Smooth muscle cell of the brain vasculature (primary cell): ENCODE measurements at places on chromosomes 4 and X.

DNA sequence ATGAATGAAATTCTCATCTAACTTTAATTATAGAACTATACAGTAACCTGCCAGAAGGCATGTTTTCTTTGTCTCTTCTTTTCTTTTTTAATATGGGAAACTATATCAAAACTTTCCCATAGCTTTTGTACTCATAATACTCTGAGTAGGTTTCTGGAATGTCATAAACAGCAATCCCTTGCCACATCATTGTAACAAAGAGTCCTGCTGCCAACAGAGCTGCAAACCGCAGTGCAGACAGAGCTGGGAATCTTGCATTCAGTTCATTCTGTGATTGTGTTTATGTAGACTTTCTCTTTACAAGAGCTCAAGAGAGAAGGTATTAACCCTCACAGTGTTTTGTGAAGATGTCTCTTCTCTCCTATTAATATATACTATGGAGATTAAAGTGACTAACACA, 304.4 kb upstream of the SLIT2 start:
- DNase-seq = no peak

DNA sequence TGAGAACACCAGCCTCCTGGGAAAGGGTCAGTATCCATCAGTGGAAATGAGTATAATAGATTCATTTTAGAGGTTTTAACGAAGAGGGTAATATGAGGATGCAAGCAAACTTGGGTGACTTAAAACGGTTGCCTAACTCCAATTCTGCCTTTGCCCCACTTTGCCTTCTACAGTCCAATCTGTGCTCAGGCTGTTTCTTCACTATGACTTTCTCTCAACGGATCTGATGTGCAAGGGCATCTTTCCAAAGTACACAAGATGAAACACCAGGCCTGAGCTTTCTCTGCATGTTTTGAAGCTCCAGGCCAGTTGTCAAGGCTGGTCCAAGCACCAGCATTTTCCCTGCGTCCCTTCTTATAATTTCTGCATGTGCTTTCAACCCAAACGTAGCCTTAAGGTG, 68.0 kb upstream of the TMEM164 start:
- peak; percentile 1 for DNase-seq

- DNase-seq = no peak
These were observed 314.5 kb upstream of the RASGEF1B start for GRCh38 chr4:81786063-81786763.

DNA sequence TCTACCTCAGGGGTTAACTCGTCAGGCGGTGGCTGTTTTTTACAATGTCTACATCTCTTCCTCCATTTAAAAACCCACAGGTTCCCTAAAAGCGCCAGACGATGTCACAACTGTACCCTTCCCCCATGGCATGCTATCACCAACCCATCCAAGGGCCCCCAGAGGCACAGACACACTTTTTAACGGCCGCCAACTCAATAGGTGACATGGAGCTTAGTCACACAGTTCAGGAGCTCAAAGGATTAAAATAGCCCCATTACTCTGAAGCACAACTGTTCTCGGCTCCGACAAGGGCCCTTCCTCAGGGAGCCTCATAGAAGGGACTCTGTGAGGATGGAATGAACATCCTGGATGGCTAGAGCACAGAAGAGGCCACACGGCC, 12.4 kb downstream of the SH3KBP1 start:
- DNase-seq = no peak

DNA sequence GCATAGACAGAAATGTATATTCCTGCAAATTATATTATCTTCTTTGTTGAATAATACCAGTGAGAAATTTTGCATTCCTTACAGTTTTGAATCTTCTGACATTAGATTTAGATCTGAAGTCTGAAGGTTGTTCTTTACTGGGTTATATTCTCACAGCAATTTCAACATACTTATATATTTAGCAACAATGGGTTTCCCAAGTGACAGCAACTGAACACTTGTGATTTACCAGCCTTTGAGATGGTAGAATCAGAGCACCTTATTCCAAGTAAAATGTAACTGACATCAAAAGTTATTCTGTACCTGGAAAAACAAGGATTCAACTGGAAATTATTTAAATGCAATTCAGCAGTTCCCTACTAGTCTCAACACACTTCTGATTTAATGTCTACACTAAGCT, 66.0 kb downstream of the RELL1 start:
- DNase-seq = no peak

DNA sequence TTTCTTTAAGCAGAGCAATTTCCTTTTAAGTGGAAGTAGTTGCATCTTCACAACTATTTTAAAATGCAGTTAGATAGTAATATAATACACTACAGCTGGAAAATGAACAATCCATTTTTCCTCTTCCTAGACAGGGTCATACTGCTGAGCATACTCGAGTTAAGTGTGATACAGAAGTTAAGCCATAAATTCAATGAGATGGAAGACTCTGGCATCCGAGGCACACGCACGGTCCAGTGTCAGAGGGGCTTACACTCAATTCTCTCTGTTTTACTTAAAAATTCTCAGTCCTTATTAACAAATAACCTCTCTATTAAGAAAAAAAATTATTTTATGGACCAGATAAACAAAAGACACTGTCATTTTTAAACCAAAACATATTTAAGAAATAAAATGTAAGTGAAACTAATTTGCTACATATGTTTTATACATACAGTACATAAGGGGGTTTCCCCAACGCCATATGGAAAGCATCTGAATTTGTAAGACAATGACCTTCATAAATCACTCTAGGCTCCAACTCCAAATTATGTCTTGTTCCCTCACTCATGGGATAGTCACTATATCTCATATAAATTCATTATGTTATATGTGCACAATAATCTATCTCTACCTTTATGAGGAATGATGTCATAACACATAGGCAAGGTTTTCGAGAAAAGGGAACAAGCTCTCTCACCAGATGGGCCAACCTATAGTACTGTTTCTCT, 315.3 kb downstream of the PAPSS1 start:
- DNase-seq = no peak

DNA sequence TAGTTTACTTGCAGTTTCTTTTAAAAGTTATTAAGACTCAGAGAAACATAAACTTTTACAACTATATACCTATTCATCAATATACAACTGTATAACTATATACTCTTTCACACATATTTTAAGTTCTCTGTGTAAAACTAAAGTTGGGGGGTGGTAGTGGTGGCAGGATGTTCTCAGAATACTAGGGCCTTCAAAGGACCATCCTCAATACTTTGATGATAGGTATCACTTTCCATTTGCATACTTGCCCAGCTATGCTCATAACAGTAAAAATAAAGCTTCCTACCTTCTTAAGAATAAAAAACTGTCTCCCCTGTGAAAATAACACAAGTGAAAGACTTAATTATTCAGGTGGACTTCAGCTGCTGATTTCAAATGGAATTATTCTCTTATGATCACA, 2.9 kb upstream of the GALNT7 start:
- no peak for DNase-seq

DNA sequence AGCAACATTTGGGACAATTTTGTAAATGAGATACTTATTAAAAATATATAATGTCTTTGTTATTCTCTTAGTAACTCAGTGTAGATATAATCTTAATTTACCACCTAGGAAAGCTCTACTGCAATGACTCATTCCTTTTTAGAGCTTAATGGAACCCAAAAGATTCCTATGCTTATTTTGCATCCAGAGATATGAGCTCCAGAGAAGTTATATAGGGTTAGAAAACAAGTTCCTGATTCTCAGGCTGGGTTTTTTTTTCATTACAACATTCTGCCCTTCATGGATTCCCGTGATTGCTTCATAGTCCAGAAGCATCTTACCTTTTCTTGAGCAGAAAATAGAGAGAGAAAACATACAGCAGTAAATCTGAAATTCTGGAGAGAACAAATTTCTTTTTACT, 57.9 kb upstream of the CXCL8 start:
- DNase-seq = no peak

DNA sequence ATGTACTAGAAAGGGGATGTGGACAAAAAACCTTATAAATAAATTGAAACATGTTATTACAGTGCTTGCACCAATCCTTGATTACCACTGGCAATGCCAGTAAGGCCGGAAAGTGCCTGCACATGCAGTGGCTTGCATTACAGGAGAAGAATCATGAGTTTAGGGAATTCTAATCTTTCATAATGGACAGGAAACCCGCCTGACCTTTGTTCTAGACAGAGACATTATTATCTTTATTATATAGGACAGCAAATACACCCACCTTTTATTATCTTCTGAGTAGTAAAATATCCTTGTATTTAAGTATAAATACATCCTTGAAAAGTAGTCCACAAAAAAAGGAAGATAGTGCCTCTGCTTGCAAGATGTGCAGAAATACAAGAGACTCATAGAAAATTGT, 379.9 kb upstream of the LCORL start:
- DNase-seq = no peak

DNA sequence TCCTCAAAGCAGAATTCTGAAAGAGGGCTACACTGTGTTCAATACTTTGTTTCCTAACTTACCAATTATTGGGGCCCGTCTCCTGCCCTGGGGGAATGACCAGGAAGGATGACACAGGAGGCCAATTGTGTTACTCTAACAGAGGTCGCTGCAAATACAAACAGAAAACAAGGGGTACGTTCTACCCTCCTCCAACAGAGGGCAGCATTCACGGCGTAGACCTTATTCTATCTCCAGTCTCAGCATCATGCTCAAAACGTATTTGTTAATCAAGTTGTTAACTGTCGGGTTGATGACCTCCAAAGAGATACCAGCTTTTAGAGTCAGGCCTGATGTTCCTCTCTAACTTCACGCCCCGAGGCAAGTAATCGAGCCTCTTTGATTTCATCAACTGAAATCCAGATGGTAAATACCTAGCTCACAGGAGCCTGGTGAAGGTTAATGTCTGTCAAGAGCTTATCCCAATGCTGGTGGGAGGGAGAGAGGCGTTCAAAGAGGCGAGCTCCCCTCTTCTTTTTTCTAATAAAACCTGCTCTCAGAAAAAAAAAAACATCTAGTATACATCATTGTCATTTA, 181.0 kb upstream of the KCNIP4 start:
- DNase-seq = peak; percentile 0

DNA sequence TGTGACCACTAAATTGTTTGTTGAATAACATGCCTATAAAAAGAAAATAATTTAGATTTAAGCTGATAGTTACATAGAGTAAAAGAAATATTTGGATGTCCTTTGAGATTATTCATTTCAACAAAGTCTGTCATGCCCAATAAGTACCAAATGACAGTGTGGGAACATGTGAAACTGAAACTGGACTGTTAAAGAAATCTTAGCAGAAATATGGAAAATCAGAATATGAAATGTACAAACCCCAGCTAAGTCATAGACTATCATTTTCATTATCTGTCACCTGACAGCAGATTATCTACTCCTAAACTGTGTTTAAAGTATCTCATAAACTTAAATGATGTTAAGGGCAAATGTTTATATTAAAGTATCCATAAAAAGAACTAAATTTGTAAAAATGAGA, 437.8 kb upstream of the FAM241A start:
- DNase-seq = no peak

- DNase-seq = no peak
These were observed 174.5 kb upstream of the NWD2 start for GRCh38 chr4:37070041-37070440.

DNA sequence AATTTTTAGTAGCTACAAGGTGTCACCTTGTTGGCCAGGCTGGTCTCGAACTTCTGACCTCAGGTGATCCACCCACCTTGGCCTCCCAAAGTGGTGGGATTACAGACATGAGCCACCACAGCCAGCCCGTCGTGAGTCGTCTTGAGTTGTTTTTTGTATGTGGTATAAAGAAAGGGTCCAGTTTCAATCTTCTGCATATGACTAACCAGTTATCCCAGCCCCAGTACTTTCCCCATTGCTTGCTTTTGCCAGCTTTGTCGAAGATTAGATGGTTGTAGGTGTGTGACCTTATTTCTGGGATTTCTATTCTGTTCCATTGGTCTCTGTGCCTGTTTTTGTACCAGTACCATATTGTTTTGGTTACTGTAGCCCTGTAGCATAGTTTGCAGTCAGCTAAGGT, 105.9 kb downstream of the OR13H1 start:
- DNase-seq = no peak

- DNase-seq = no peak
These were observed 103.5 kb upstream of the SRD5A3 start for GRCh38 chr4:55242506-55242905.

DNA sequence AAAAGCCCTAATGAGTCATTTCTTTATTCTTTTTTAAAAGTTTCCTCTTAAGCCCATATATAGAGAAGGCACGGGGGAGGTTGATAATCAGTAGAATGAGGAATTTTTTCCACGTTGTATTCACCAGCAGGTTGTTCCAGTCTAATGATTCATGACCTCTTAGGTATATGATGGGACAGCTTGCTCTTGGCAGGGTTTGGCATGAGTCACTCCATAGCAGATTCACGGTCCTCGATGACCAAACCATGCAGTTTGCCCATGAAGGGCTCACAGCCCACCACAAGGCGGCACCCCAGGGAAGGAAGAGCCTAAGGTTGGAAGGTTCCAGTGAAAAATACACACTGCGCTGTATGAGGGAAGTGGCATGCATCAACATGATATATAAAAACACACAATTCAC, 623.8 kb upstream of the DIPK2B start:
- no peak for DNase-seq

DNA sequence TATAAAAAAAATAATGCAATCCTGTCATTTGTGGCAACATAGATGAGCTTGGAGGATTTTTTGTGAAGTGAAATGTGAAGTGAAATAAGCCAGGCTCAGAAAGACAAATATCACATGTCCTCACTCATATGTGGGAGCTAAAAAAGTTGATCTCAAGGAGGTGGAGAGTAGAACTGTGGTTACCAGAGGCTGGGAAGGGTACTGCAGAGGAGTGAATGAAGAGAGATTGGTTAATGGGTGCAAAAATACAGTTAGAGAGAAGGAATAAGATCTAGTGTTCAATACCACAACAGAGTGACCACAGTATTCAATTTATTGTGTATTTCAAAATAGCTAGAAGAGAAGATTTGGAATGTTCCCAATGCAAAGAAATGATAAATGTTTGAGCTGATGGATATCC, 13.4 kb upstream of the ZCCHC18 start:
- DNase-seq = no peak

- no peak for DNase-seq
These were observed 26.9 kb downstream of the ARSJ start for GRCh38 chr4:113952452-113953029.

- no peak for DNase-seq
These were observed 1.8 kb downstream of the WDR44 start for GRCh38 chrX:118347736-118348135.

GRCh38 chr4:186771624-186772023, 48.0 kb upstream of the FAT1 start:
- DNase-seq = no peak

GRCh38 chrX:13778916-13779315, 38.0 kb downstream of the GPM6B start:
- DNase-seq = no peak
